NCI-H1092 (cell line): ENCODE measurements at places on chromosomes 2 and 18.

DNA sequence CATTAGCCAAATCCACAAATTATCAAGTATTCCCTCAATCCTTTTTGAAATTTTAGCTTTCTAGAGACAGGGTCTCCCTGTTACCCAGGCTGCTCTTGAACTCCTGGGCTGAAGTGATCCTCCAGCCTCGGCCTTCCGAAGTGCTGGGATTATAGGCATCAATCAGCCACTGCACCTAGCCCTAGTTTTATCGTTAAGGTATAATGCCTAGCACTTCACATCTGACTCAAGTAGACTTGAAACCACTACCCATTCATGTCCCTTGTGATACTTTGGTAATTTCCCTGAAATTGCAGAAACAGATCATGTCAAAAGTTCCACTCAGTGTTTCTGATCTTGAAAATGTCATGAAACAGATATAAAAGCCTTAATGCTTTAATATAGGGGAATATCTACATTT is 26.3 kb downstream of the MEX3C start:
- DNase-seq = no peak

DNA sequence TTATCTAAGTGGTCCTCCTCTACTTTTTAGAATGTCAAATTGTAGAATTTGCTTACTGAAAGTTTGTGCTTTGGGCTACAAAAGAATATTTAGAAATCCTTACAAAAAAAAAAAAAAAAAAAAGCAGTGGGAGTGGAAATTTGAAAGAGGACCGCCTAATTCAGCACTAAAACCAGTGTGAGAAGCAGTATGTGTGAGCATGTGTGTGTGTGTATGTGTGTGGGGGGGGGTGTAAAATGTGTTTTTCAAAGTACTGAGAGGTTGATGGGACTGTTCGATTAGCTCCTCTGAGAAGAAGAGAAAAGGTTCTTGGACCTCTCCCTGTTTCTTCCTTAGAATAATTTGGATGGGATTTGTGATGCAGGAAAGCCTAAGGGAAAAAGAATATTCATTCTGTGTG is at the start of gene VIT:
VIT (plus strand) TSS at position 175 of the 400 bp plus-strand sequence. CDS start 19,664 bp downstream, outside the sequence.
- DNase-seq = no peak

GRCh38 chr18:3819961-3820360 is 370.0 kb downstream of the TGIF1 start:
- DNase-seq = no peak

- DNase-seq = no peak
Measured at GRCh38 chr18:63686871-63687270, 15.9 kb upstream of the SERPINB11 start.

- no peak for DNase-seq
Measured at GRCh38 chr2:2872713-2873449, 504.7 kb downstream of the EIPR1 start.

- no peak for DNase-seq
Measured at GRCh38 chr2:62686012-62686685, 19.4 kb upstream of the EHBP1 start.

DNA sequence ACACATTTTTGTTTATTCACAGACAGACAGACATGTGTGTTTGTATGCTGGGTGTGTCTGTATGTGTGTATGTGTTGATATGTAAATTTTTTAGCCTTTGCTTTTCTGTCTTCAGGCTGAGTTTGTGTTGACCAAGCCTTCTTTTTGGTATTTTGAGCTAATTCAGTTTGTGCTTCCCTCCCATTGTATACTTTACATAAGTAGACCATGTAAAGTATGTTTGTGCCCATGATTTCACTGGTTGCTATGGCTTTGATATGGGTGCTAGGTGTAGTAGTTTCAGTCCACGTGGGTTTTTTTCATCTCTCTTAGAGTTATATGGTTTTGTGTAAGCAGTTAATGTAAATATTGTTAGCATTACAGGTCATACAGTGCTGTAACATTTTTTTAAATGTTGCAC is 129.4 kb upstream of the EPC2 start:
- DNase-seq = no peak

DNA sequence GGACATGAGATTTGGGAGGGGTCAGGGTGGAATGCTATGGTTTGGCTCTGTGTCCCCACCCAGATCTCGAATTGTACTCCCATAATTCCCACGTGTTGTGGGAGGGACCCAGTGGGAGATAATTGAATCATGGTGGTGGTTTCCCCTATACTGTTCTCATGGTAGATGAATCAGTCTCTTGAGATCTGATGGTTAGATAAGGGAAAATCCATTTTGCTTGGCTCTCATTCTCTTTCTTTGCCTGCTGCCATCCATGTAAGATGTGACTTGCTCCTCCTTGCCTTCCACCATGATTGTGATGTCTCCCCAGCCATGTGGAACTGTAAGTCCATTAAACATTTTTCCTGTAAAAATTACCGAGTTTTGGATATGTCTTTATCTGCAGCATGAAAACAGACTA is 80.9 kb upstream of the GALNT5 start:
- no peak for DNase-seq

- no peak for DNase-seq
Measured at GRCh38 chr2:99481941-99482340, 7.9 kb downstream of the REV1 start.

DNA sequence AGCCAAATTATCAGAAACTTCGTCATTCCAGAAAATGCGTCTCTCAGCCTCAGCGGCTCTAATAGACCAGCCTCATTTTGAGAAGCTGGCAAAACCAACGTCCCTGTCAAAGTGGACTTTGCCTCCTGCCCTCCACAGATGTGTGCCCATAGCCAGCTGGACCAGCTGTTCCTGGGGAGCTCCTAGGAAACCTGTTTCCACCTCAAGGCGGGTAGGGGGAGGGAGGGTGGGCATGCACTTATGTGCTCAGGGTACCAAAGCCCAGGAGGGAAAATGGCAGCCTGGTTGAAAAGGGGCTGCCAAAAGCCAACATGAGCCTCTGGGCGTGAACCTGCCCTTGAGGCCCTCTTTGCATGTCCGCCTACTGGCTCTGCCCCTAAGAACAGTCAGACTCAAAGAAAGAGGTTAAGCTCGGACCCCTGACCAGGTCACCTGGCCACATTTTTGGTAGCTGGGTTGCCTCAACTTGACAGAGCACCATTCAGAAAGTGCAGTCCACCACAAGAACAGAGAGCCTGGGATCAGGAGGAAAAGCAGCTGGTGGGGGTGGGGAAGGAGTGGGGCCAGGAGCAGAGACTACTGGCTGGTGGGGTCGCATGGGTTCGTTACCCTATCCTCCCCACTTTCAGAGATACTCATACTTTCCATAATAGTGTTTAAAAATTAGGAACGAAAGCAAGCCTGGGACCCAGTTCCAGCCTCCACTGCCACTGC is 3.5 kb downstream of the PER2 start:
- DNase-seq = no peak

- DNase-seq = no peak
Measured at GRCh38 chr2:233817361-233817911, 36.9 kb downstream of the HJURP start.

DNA sequence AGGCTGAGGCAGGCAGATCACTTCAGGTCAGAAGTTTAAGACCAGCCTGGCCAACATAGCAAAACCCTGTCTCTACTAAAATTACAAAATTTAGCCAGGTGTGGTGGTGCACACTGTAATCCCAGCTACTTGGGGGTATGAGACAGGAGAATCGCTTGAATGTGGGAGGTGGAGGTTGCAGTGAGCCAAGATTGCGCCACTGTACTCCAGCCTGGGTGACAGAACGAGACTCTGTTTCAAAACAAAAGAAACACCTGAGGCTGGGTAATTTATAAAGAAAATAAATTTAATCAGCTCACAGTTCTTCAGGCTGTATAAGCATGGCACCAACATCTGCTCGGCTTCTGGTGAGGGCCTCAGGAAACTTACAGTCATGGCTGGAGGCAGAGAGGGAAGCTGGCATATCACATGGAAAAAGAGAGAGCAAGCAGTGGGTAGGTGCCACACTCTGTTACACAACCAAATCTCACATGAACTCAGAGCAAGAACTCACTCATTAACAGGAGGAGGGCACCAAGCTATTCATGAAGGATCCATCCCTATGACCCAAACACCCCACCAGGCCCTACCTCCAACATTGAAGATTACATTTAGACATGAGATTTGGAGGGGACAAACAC is 244.1 kb upstream of the RBBP8 start:
- DNase-seq = no peak

GRCh38 chr18:46398005-46398404 is 259.0 kb downstream of the LOXHD1 start:
- DNase-seq = no peak

DNA sequence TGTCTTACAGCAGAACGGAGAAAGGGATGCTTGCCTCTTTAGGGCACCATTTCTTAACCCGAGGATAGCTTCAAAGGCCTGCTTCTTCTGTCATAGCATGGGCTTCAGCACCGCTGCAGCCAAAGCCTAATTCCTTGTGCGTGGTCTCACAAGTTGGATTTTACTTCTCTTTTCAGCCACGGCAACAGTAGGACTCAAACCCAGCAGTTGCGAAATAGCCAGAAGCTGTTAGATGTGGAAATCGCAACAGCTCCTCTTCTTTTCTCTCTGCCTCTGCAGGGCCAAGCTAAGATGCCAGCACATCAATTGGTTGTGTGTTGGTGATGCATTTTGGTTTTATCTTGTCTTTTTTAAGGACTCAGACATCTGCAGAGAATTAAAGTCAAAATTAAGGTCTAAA is 3.1 kb downstream of the NRXN1 start:
- DNase-seq = no peak

DNA sequence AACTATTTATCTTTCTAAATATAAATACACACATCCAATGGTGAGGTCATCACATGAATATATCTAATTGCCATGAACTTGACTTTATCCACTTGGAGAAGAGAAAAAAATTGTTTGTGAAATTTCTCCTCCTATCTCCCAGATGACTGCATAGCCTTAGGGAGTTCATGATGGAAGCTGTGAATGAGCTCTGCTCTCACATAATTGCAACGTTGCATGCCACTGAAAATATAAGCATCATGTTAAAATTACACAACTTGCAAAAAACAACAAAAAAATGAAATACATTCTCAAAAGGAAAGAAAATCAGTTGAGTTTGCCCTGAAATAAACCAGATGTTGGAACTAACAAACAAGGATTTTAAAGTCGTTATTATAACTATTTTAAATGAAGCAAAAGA is 50.6 kb upstream of the OSR1 start:
- no peak for DNase-seq

DNA sequence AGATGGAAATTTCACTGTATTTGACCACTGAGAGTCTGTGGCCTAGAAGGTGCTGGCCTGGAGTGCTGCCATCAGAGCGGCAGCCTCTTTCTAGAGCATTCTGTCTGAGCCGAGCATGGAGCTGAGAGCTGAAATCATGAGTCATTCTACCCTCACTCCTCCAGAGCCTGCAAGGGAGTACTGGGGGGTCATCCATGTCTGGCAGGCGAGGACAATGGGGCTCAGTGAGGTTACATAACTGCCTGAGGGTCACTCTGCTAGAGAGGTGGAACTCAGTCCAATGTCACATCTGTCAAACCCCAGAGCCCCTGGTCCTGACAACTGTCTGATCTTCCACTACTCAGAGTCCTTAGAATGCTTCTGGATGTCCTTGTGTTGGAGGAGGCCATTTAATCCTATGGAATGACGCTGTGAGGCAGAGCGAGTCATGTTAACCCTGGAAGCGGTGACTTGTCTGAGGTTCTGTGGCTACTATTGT is 65.3 kb downstream of the HAUS1 start:
- DNase-seq = no peak

DNA sequence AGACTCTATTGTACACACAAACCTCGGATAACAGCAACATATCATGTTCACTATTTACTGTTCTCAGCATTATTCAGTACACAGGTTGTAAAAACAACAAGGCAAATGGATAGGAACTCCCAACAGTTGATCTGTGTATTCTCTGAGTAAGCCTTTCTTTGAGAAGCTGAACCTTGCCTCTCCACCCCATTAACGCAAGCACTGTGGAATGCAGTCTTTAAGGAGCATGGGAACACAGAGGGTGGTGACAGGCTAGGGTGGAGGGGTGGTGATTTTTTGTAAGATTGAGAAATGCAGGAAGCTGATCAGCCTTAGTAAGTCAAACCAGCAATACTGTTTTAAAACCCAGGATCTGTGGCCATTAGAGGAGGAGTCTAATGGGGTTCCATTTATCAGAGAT is 19.6 kb upstream of the SERPINB11 start:
- no peak for DNase-seq

GRCh38 chr18:27839141-27839540 is 337.8 kb downstream of the CDH2 start:
- no peak for DNase-seq

DNA sequence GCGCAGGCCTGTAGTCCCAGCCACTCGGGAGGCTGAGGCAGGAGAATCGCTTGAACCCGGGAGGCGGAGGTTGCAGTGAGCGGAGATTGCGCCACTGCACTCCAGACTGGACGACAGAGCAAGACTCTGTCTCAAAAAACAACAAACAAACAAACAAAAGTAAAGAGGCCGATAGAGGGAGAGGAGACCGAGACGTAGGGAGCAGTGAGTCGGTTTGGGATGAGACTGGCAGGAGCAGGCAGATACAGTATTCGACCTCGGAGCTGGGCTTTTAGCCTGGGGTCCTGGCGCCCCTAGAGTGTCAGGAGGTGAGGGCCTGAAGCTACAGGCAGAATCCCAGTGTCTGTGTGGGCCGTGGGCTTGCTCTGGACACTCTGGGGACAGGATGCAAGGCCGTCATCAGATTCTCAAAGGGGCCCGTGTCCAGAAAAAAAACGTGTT is 51.2 kb downstream of the SLC4A1AP start:
- DNase-seq = no peak

DNA sequence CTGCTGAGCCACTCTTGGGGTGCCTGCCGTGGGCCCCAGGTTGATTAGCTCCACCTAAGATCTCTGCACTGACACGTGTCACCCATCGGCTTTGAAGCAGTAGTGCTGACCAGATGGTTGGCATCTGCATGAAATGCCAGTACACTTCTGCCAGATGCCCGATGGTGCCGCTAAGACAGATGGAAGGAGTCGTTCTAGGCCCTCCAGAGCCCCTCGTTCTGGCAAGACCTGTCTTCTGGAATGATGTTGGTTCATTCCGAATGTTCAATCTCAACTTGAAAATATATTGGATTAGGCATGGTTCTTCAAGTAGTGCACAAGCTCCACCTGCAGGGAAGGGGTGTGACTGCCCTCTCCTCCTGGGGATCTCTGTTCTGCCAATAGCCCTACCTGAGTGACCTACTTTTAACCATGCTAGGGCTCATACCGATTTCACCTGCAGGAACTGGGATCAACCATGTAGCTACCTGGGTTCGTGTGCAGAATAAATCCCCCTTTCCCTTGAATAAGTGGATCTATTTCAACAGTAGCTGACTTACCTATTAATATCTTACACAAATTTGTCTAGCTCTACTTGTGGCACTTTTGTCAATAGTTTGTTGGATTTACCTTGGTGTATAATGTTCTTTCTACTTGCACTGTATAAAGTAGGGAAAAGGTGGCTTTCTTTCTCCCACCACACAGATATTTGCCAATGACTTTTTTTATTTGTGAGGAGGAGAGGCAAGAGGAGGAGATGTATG is 342.6 kb downstream of the CTNNA2 start:
- no peak for DNase-seq

DNA sequence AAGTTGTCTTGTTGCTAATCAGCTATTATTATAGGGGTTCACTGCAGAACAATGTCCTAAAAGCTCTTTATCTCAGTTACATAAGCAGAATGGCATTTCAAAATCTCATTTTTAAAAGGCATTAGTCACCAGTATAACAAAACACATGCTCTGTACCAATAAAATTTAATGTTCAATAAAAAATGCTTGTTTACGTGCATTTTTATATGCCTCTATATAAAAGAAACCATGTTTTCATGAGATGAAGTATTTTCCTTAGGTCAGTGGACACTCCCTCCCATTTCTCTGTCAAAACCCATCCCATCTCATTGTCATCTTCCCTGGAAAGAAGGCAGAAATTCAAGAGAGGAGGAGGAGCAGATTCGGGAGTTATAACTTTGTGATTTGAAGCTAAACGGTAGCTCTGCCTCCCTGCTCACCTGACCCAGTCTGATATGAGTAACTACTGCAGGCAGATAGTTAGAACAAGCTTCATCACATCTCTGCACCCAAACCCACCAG is 231.9 kb upstream of the SIX2 start:
- DNase-seq = no peak
